A172 (cell line): ENCODE measurements at places on chromosomes 5 and 9. TPM values are rescaled to one million over a fixed set of nuclear protein-coding genes. Genes with fewer than 3 reads are reported as not detected.

DNA sequence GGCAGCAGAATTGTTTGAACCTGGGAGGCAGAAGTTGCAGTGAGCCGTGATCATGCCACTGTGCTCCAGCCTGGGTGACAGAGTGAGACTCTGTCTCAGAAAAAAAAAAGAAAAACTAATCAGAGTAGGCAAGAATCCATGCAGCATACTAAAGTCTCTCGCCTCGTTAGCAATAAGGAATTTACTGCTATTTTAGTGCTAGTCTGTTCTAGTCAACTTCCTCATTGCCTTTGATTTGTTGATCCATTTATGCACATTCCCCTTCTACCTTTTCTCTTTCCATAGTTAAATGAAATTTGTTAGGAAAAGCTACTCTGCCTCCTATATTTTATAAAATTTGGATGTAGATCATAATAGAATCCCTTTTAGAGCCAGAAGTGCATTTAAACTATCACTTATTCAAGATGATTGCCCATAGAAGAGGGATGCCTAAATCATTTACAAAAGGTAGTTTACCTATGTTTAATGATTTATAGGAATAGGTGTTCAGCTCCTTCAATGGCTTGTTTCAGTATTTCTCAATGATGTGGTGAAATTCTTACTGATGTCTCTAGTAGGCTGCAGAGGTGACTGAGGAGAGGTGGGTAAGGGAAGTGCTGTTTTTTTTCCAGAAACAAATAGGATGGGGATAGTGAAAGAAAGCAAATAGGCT lies 1.9 kb downstream of the LRRC19 start:
- DNase-seq = no peak

GRCh38 chr5:68372161-68372560 lies 156.6 kb downstream of the PIK3R1 start:
- no peak for DNase-seq

GRCh38 chr5:178732281-178732680 lies 1.8 kb upstream of the ZNF354A start:
- DNase-seq = no peak

The S1PR3 gene
- 3.5 and 6.3 TPM in 2 replicates for total RNA-seq

The FBN2 gene
- total RNA-seq = 11.6 and 11.8 TPM in 2 replicates

GRCh38 chr9:5593904-5594303 lies 35.0 kb upstream of the RIC1 start:
- DNase-seq = no peak

The LCN2 gene
- total RNA-seq = 0.14 and 1.1 TPM in 2 replicates

DNA sequence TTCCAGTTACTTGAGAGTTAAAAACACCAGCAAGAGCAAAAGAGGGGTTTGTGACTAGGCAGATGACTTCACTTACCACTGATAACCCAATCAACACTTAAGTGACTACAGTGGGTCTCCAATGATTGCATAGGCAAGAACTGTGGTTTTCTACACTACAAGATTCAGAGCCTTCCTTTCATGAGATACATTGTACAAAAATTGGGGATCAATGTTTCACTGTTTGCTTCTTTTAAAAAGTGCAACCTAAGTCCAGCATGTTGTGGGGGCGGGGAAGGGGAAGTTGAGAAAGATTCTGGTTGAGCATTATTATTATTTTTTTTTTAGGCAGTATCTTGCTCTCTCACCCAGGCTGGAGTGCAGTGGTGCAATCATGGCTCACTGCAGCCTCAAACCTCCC lies 3.6 kb downstream of the IQGAP2 start:
- no peak for DNase-seq

DNA sequence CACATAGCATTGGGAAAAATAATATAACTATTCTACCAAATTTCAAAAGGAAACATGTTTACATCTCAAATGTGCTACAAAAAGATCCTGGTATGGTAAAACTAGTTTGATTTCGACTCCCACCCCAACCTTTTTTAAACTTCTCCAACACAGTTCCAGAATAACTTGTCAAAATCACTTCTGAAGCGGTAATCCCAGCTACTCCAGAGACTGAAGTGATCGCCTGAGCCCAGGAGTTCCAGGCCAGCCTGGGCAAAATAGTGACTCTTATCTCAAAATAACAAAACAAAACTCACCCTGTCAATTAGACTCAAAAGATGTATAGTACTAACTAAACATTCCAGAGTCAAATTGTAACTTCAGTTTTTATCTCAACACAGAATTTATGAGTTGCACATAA lies 71.3 kb upstream of the RNF38 start:
- DNase-seq = no peak

DNA sequence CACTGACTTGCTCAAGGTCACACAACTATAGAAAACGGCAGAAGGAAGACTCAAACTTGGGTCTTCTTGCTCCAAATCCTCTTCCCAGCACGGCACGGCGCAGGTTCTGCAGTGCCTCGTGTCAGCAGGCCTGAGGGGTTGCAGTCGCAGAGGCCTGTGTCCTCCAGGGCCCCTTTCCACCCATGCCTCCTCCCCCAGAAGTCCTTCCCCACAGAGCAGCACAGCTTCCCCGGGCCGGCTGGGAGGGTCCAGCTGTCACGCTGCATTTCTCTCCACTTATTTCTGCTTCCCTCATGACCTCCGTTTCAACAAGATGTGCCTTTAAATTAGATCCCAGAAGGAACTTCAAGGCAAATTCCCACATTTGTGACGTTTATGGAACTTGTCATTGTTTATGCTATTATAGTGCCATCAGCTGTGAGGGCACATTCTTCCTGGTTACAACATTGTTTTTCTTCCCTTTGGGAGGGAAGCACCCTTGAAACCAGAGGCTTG lies 148.4 kb downstream of the C5orf15 start:
- DNase-seq = no peak

- no peak for DNase-seq
These were observed 166.1 kb upstream of the SEMA6A start for GRCh38 chr5:116740771-116741170.

DNA sequence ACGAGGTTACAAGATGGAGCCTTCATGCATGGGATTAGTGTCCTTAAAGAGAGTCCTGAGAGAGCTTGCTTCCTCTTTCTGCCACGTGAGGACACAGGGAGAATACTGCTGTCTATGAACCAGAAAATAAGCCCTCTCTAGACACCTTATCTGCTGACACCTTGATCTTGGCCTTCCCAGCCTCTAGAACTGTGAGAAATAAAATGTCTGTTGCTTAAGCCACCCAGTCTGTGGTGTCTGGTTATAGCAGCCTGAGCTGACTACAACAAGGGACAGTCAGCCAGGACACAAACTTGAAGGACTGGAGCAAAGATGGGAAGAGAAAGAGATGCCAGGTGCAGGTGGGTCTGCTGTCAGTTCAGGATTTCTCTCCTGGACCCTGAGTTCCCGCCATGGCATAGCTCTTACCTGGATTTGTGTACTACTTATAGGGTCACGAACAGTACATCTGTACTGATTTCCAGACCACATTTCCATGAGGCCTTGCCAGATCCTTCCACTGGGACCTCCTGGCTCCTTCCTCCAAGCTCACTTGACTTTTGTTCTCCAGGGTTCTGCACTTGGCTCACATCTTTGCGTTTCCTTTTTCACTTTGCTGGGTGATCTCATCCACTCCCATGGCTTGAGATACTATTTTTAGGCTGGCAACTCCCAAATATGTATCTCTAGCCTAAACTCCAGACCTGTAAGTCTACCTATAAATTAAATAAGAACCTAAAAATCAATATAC lies 44.9 kb upstream of the LIFR start:
- DNase-seq = peak; percentile 27

The NELFB gene
- total RNA-seq = 104 and 116 TPM in 2 replicates

GRCh38 chr5:43572357-43572756 lies 15.5 kb upstream of the PAIP1 start:
- peak; percentile 28 for DNase-seq

The NIPBL gene
- 12.3 and 12.9 TPM in 2 replicates for total RNA-seq

The ESM1 gene
- 1.4 and 2.5 TPM in 2 replicates for total RNA-seq

The FOXD4 gene
- total RNA-seq = 0.47 and 0.65 TPM in 2 replicates

The ABLIM3 gene
- 12.6 and 15.9 TPM in 2 replicates for total RNA-seq
